ENCODE measurements at places on chromosomes 4 and X.

- peak; percentile 47 for DNase-seq
These were observed 348.5 kb downstream of the MID1IP1 start for GRCh38 chrX:39149761-39150160.

- DNase-seq = no peak
These were observed 60.9 kb downstream of the AASDH start for GRCh38 chr4:56326363-56326762.

- no peak for DNase-seq
These were observed 1.2 kb upstream of the AMER1 start for GRCh38 chrX:64206556-64207162.

DNA sequence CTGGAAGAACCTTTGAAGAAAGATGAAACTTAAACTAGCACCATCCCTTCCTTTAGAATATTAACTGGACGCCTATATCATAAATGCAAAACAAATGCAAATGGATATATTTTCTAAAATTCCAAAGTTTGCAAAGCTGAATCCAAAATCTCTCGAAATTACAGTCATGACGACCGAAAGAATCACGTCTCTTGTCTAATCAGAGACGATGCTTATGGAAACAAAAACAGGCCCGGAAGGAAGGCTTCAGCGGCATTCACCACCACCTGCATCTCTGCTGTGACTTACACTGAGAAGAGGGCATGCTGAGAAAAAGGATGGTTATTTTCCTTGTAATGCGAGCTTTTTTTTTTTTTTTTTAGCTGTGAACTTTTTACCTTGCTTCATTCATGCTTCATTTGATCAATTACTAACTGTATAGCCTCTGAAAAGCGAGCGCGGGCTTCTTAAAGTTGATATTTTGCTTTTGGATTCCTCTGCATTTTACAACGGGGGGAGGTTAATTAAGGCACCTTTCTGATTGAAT lies 209.3 kb downstream of the SOWAHB start:
- DNase-seq = no peak

DNA sequence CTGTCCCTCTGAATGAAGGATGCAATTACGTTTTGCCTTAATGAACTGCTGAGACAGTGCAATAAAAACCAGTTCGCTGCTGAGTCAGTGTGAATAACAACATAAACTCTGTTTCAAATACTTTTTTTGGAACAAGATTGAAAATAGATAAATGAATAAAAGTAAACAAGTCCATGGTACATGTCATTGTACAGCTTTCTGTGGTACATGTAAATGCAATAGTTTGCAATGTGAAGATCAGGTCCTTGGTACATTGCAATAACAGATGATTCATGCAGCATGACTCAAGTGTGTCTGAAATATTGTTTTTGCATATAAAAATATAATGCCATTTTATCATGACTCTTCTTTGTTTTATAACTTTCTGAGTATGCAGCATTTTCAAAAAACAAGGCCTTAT lies 193.4 kb upstream of the PACRGL start:
- no peak for DNase-seq

GRCh38 chr4:48295116-48295515 lies 25.5 kb upstream of the TEC start:
- DNase-seq = no peak

- DNase-seq = no peak
These were observed 51.2 kb downstream of the ZNF827 start for GRCh38 chr4:145887241-145887991.

DNA sequence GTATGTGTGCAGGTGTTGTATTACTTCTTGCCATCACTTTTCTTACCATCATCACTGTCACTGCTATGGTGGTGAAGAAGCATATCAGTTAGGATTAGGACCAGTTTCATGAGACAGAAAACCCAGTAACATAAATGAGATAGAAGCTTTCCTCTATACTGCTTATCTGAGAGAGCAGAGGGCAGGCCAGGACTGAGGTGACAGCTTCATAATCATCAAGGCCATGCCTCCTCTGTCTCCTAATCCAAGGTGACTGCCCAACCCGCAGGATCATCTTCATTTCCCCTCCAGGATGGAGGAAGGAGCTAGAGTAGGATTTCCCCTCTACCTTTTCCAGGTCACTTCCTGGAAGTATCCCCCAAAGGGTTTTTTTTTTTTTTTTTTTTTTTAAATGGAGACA lies 35.4 kb downstream of the TMEM131L start:
- no peak for DNase-seq

GRCh38 chr4:177051473-177052060 lies 258.1 kb upstream of the NEIL3 start:
- peak; percentile 22 for DNase-seq

DNA sequence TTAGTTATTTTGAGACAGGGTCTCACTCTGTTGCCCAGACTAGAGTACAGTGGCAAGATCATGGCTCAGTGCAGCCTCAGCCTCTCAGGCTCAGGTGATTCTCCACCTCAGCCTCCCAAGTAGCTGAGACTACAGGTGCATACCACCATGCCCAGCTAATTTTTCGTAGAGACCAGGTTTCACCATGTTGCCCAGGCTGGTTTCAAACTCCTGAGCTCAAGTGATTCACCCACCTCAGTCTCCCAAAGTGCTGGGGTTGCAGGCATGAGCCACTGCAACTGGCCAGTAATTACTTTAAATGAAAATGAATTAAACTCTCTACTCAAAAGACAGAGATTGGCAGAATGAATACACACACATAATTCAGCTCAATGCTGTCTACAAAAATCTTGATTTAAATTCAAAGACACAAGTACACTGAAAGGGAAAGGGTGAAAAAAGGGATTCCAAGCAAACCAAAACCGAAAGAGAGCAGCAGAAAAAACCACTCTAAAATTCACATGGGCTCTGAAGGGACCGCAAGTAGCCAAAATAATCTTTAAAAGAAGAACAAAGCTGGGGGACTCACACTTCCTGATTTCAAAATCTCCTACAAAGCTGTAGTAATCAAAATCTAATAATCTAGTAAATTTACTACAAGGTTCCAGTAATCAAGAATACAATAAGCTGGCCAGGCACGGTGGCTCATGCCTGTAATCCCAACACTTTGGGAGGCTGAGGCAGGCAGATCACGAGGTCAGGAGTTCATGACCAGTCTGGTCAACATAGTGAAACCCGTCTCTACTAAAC lies 11.8 kb upstream of the SPON2 start:
- no peak for DNase-seq

DNA sequence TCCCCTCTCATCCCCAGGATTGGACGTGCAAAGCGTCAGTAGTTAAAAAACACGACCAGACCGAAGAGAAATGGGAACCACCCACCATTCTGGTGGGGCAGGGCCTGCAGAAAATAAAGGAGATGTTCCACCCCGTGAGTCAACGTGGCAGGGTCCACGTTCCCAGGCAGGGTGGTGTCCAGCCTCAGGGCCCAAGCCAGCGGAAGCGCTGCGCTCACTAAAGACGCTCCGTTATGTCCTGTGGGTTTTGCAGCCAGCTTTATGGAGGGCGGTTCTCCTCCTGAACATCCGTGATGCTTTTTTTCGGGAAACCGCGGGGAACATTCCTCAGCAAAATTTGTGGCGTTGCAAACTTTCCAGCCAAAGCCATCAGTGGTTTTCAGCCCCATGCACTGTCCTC lies 93.4 kb upstream of the SHOX start:
- no peak for DNase-seq

- DNase-seq = no peak
These were observed 106.7 kb upstream of the GRXCR1 start for GRCh38 chr4:42785817-42786216.

DNA sequence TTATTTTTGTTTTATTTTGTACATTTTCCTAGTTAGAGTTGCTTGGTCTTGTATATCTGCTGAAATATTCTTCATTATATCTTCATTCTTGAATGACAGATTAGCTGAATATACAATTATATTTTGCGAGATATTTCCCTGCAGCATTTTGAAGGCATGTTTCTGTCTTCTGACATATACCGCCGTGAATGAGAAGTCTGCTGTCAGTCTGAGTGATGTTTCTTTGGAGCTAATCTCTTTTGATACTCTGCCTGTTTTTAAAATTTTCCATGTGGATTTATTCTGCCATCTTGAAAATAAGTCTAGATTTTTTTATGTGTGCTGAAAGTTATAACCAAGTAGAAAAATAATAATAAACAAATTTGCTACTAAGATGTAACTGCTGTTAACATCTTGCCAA lies 148.5 kb downstream of the MAGEC1 start:
- no peak for DNase-seq

- DNase-seq = no peak
These were observed 146.1 kb upstream of the TBL1X start for GRCh38 chrX:9318766-9319165.

DNA sequence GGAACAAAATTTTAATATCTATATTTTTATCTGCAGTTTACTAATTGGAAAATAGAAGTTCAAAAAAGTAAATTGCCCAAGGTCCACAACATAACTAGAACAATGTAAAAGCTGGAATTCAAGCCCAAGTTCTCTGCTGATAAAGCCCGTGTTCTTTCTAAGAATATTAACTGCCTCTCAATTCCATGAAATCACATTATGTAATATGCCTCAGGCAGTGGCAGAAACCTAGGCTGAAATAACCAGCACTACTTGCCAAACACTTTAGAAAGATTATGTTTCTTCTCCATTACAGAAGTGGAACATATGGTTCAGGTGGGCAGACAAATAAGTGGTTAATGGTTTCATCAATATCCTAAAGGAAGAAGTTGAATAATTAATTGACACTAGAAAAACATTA lies 56.7 kb upstream of the ADGRL3 start:
- no peak for DNase-seq

- DNase-seq = no peak
These were observed 12.8 kb downstream of the SCARB2 start for GRCh38 chr4:76200771-76201231.

GRCh38 chrX:86047174-86047935 lies at the start of gene CHM:
Gene CHM, minus strand, starts transcription at chrX:86047558. Its CDS starts 26 bp downstream, at chrX:86047532.
- peak; percentile 55 for DNase-seq

DNA sequence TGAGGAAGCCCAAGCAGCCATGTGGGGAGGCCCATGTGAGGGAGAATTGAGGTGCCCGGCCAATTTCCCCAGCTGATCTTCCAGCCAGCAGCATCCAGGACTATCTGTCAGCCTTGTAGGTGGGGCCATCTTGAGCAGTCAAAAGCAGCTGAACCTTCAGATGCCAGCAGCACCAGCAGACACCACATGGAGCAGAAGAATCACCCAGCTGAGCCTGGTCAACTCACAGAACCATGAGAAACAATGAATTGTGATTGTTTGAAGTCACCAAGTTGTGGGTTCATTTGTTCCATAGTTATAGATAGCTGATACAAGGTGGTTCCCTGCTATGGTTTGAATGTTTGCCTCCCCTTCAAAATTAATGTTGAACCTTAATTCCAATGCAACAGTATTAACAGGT lies 85.1 kb upstream of the ATP6AP2 start:
- DNase-seq = no peak

DNA sequence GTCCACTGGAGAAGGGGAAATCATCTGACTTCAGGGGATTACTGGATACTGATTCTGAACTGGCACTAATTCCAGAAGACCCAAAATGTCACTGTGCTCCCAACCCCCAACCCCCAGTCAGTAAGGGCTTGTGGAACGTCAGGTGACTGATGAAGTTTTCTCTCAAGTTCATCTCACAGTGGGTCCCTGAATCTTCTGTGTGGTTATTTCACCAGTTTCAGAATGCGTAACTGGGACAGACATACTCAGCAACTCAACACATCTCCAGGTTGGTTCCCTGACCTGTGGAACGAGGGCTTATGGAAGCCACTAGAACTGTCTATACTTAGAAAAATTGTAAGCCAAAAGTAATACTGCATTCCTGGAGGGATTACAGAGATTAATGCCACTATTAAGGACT lies 45.3 kb downstream of the DDX60L start:
- no peak for DNase-seq

DNA sequence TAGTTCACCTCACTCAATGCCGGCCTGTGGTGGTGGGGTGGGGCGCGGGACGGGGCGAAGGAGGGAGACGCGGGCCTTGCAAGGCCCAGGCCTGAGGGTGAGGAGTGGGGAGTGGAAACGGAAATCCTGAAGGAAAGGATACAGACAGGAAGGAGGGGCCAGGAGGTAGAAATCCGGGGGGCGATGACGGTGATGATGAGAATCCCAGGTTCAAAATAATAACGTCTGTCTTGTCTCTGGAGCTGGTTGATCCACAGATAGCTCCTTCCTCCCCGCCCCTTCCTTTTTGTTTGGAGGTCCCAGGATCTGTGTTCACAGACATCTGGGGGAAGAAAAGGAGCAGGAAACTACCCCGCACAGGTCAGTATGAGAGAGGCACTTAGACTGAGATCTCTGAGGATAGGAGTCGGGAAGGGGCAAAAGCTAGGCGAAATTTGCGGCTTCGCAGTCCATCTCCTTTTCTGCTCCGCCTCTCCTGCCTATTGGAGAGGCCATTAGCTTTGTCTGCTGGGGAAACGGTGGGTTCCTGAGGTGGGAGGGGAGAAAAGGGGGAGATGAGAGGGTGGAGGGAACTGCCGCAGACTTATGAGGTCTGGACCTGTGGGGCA lies 746 bp downstream of the TCEAL7 start:
- DNase-seq = peak; percentile 35

DNA sequence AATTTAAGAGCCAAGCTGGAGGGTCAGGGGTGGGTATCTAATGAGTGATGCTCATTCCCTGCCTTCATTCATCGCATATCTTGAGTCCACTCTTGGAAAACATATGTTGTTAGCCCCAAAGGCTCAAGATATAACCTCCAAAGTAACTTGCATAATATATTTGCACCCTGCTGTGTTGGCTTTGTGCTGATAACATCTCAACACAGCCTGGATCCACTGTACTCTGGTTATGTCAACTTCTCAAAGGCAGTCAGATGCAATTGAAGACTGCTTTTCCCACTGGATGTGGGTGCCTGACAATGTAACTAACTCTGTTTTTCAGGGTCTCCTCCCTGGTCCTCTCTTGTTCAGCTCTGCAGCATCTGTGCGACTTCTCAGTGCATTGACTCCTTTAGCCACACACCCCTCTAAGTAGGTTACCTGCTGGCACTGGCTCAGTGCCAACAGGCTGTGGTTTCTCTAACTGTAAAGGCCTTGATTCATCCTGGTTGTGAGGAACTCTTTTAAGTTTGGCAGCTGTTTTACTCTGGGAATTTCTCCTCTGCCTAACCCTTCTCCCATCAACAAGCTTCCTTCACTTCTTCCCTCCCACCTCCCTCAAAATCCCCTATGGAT lies 28.1 kb downstream of the SLC16A2 start:
- no peak for DNase-seq

DNA sequence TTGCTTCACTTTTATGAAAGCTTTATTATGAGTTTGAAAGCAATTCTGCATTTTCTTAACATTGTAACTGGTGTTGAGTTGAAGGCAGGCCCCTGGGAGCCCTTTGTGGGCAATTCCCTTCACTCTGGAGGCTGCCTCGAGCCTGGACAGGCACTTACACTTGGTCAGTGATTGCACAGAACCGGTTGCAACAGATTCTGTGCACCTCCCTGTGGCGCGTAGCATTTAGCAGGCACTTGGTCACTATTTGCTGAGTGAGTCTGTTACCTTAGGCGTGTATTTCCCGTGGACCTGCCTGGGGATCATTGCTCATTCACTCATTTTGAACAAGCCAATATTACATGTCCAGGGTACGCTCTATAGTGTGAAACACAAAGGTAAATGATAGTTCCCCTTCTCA lies 80.4 kb downstream of the PTTG2 start:
- DNase-seq = no peak

GRCh38 chr4:102527695-102528283 lies 26.6 kb downstream of the NFKB1 start:
- no peak for DNase-seq
